ENCODE measurements at places on chromosomes 3 and 15.

DNA sequence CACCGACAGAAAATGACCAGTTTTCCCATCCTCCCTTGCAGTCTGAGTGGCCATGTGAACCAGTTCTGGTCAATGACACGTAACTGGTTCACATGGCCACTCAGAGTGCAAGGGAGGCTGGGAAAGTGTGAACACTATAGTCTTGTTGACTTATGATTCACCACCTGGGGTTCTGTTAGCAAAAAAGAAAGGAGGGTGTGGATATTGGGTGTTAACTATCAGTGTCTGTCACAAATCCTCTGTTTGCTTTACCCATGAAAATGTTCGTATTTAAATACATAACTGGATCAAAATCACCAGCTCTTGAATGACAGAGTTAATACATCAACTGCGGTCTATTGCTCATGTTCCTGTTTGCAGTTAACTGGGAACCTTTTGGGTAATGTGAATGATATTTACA lies 92.3 kb downstream of the ADAMTSL3 start:
- no peak for DNase-seq

DNA sequence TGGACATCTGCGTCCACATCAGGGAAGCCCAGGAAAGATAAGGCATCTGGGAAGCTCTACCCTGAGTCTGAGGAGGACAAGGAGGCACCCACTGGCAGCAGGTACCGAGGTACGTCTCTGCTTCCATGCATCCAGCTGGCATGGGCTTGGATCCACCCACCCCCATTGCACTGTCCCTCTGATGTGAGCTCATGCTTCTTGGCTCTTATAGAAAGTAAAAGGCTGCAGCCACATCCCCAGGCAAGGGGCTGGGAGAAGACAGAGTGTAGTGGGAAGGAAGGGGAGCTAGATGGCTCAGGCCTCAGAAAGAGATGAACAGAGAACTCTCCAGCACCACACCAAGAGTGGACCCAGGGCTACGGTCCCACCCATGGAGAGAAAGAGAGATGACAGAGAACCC lies 18.2 kb downstream of the PTH1R start:
- DNase-seq: no peak

GRCh38 chr3:78951342-78951945 lies 816.4 kb downstream of the ROBO1 start:
- DNase-seq: no peak

GRCh38 chr15:97959724-97960363 lies 659 bp upstream of the ARRDC4 start:
- no peak for DNase-seq

DNA sequence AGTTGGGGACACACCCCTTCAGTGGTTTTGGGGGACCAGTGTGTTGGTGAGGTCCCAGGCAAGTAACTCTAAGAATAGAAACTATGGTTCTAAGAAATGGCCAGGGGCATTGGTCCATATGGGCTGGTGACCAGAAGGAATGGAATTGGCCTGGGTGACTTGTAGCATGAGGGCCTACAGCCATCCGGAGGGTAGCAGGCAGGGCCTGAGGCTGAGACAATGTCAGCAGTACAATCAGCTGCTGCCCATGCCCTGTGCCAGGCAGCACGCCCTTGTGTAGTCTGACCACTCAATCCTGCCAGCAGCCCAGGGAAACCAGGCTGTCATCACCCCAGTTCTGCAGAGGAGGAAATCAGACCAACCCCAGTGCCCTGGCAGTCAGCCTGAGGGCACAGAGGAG lies 100.6 kb downstream of the DNAJB8 start:
- no peak for DNase-seq

DNA sequence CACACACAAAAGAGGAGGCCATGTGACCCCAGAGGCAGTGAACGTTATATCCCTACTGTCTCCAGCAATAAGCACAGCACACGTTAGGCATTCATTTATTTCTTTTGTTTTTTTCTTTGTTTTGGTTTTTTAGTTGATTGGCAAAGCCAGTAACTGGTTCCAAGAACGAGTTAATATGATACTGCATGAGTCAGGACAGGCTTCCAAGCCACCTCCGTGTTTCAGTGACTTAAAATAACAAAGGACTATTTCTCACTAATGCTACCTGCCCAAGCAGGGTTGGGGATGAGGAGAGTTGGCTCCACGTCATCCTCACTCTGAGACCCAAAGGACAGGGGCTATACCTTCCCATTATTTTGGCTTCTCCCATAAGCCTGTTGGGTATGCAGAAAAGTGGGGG lies 130.5 kb downstream of the ST8SIA2 start:
- DNase-seq: no peak

GRCh38 chr3:52973806-52974205 lies 72.1 kb downstream of the SFMBT1 start:
- DNase-seq: no peak

DNA sequence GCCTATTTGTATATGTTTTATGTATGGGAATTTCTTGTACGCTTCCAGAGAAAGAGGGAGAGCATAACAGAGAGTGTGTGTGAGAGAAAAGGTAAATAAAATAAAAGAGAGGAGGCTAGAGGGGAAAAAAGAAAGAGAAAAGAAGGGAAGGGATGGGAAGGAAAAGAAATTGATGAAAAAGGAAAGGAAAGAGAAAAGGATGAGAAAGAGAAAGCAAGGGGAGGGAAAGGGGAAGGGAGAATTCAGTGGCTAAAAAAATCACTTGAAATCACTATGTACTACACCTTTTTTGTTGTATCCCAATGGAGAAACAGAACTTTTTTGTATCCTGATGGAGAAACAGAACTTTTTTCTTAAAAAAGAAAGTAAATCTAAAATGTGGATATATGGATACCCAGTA lies 165.5 kb upstream of the MBNL1 start:
- no peak for DNase-seq

- peak; percentile 78 for DNase-seq
Observed at GRCh38 chr3:18559331-18559842, 134.2 kb upstream of the SATB1 start.

- no peak for DNase-seq
Observed at GRCh38 chr3:54120657-54121413, 1.5 kb upstream of the CACNA2D3 start.

- DNase-seq: no peak
Observed at GRCh38 chr3:77939726-77940125, 899.8 kb downstream of the ROBO2 start.

DNA sequence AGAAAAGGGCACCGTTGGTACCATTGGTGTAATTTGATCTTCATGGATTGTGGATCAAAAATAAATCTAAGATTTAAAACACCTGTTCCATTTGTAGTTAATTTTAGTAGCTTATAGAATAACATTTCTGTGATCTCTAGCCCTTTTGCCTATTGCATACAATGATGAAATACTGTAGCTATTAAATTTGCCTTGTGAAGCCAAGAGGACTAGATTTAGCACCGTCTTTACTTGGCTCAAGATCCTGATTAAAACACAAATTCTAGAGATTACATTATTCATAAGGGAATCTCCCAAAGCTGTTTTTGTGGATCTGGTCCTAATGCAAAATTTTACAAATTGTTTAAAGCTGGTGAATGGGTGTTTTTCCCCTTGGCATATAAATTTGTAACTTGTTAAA lies 8.2 kb downstream of the TBC1D23 start:
- peak; percentile 15 for DNase-seq

DNA sequence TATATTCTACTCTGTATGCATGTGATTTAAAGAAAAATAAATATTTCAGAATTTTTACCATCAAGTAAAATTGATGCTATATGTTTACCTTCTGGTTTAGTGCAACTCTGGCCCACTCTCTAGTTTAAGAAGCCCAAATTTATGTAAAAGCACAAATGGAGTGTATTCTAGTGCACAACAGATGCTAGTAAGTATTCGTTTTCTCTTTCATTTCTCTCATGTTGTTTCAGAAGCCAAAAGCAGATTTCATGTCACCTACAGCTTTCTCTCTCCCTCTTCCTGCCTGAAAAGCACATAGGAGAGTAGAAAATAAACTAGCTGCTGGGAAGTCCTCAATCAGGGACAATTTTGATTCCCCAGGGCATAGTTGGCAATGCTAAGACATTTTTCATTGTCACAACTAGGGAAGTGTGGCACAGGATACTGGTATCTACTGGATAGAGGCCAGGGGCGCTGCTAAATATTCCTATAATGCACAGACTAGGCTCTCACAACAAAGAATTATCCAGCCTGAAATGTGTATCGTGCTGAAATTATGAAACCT lies 147.4 kb upstream of the ARHGEF26 start:
- DNase-seq: no peak

DNA sequence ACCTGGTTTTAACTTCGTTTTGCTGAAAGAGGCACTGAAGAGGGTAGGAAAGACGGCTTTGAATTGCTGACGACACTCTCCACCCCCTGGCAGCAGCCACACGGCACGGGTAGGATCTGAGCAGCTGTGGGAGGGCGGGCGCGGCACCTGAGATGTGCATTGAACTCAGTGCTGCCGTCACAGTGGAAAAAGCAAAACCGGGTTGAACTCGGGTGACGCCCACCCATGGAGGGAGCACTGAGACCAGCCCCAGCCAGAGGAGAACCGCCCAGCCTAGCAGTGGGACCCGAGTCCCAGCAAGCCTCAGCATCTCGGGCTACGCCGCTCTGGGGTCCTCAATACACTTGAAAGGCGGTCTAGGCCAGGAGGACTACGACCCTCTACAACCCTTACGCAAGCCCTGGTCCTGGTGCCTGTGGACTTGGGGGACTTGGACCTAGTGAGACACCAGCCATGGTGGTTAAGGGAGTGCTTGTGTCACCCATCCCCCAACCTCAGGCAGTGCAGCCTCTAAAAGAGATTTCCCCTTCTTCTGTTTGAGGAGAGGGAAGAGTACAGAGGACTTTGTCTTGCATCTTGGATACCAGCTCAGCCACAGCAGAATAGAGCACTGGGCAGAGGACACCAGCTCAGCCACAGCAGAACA lies 50.0 kb upstream of the RPL35A start:
- DNase-seq: no peak

GRCh38 chr3:127004641-127005397 lies 21.9 kb downstream of the PLXNA1 start:
- no peak for DNase-seq

- no peak for DNase-seq
Observed at GRCh38 chr15:77225646-77226045, 154.7 kb upstream of the TSPAN3 start.

GRCh38 chr15:71011503-71012155 lies 103.6 kb upstream of the THSD4 start:
- peak; percentile 33 for DNase-seq

DNA sequence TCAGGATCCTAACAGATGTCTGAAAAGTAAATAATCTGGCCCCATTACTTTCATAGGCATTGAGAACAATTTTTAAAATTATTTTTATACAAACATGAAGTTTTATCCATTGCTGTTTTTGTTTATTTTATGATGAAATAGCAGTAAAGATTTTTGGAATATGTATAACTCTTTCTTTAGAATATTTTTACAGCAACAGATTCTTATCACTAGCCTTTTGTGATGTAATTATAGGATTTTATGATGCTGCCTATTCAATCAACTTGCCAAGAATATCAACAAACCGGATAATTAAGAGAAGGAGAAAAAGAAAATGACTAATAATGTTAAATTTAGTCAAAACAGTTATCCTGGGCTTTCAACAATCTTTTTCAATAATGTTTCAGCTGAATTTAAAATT lies 386.3 kb downstream of the ZIC1 start:
- DNase-seq: no peak

DNA sequence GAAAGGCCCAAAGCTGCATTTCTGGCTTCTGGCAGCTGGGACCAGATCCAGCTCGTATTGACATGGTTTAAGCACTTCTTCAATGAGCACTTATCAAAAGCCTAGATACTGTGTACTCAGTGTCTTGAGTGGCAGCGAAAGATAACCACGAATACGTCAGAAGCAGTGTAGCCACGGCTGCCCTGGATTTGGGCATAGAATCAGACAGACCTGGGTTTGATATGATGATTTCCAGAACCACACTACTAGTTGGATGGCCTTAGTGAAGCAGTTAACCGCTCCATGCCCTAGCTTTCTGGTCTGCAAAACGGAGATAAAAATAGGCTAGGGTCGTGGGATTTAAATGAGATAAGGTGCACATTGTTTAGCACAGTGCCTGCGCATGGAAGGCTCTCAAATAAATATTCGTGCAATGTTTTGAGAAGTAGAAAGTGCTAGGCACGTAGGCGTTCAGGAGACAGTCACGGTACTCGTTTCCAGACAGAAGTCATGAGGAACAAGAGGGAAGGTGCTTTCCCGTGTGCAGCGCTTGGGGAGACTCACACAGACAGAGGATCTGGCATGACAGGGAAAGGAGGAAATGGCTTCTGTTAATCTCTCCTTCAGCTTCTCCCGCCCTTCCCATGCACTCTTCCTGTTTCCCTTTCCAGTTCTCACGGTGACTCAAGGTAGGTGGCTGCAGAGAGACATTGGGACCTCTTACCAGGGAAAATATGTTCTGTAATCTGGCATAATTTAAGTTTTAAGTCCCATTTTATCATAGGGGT lies 70.3 kb downstream of the CCNL1 start:
- DNase-seq: no peak

DNA sequence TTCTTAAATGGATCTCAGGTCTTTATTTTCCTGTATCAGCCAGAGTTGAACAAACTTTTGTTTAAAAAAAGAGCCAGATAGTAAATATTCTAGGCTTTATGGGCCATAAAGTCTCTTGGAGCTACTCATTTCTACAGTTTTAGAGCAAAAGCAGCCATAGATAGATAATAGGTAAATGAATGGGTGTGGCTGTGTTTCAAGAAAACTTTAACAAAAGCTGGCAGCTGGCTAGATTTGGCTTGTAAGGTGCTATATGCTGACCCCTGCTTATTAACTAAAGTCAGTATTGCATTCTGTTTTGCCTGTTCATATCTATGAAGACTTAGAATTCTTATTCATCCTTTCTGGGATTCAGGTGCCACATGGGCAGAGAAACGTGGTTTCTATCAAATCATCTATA lies 29.0 kb downstream of the MFN1 start:
- no peak for DNase-seq

GRCh38 chr3:125154110-125154509 lies 58.4 kb downstream of the SLC12A8 start:
- DNase-seq: no peak

GRCh38 chr3:191715585-191715984 lies 254.6 kb downstream of the PYDC2 start:
- no peak for DNase-seq

DNA sequence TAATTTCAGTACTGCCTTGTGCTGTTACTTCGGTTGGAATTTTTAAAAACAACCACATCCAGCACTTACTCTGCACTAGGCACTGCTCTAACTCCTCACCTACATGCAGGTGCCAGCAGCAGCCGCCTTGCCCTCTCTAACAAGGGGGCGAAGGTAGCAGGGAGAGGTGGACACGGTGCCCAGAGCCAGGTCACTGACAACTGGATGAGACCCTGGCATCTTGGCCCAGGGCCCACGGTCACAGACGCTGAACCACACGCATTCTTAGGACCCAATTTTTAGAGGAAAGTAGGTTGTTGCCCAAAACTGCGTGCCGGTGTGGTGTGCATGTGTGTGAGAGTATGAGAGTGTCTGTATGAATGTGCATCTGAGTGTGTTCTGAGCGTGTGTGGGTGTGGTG lies 63.4 kb upstream of the GATA2 start:
- no peak for DNase-seq
